ENCODE measurements at places on chromosomes 4 and X.

GRCh38 chr4:154877110-154877760 is 96.2 kb downstream of the RBM46 start:
- DNase-seq: no peak

DNA sequence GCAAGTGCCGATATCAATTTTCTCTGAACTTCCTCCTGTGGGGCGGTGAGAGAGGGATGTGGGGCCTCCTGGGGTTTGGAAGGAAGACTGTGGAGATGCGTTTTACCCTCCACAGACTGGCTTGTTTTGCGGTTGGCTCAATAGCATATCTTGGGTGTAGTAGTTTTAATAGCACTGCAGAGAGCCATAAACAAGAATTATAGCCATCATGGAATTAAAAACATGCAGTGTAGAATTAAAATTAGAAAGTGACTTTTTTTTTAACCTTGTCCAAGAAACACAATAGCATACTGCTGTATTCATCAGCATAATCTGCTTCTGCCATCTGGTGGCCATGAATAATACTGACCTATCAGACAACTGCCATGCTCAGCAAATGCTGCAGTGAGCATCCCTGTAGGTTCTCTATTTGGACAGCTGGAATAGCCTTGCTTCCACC is 47.3 kb upstream of the SCML1 start:
- peak; percentile 49 for DNase-seq

DNA sequence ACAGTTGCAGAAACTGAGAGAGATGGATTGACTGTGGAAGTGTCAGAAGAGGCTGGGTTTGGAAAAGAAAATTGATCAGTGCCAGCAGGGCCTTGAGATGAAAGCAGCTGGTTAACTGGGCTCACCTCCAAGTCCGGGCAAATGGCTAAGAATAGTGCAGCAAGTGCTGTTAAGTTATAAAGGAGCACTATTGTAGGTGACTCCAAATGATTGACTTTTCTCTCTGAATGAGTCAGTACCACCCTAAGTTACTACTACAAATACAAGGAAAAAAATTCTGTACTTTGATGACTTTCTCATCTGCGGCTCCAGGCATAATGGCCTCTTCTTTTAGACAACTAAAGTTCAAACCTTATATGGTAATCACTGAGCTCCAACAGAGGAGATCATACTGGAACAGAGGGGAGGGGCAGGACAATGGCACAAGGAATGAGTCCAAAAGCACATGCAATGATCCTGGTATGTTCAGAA is 733.4 kb upstream of the INTU start:
- no peak for DNase-seq

DNA sequence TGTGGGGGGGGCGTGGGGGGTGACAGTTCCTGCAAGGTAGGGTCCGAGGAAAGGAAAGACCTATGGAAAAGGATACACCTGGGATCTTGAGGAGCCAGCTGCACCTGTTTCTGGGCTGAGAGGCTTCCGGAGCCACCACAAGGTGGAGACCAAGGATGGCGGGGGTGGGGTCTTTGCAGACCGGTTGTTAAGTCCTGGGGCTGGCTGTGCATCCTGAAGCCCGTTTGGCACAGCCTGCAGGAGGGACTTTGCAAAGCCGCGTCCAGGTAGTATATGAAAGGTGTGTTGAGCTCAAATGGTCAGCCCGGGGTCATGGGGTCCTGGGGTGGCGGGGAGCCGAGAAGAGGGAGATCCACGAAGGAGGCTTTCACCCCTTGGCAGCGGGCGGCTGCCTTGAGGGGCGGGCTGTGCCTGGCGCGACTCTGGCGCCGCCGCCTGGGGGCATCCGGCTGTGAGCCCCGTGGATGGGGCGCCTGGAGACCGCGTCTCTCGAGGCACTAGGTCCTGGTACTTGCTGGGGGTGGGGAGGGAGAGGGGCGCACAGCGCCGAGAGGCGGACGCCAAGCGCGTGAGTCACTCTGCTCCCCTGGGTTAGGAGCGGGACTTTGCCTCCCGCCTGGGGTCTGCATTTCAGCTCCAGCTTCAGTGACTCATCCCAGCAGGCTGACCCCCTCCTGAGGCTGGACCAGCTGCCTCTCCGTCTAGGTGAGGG is 58.2 kb upstream of the DYNLT3 start:
- no peak for DNase-seq

DNA sequence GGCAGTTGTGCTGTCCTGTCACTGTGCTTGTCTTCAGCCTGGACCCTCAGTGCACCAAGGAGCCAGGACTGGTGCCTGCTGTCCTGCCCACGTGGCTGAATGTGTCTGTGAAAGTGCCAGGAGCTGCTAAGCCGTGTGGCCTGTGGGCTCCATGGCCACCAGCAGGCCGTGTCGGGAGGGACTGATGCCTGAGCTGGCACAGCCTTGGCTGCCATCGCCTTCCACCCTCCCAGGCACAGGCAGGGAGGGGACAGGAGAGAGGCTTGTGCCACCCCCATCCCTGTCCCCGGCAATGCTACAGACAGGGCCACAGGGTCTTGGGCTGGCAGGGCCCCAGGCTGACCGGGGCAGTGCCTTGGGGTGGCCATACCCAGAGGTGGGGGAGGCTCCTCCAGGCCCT is 24.8 kb downstream of the DOK7 start:
- no peak for DNase-seq

DNA sequence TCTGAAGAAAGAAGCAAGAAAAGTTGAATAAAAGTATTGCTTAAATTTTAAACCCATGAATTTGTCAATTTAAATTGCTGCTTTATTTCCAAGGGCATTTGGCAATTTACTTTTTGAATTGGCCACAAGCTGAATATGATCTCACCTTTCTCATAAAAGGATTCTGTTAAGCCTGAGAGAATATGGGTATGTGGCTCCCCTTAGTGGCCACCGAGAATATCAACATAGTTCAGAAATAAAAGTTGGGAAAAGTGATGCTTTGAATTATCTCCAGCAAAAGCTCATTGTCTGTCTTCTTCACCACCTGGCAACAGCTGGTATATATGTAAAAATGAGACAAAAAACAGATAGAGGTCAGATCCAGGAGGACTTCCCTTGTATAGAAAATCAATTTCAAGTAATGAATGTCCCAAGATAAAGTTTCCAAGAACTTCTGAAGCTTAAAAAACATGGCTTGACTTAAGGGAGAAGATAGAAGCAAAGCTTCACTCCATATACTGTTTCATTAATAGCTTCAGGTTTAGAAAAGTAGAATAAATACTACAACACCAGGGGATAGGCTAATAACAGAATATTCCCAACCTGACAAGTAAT is 290.7 kb upstream of the FAM241A start:
- no peak for DNase-seq

DNA sequence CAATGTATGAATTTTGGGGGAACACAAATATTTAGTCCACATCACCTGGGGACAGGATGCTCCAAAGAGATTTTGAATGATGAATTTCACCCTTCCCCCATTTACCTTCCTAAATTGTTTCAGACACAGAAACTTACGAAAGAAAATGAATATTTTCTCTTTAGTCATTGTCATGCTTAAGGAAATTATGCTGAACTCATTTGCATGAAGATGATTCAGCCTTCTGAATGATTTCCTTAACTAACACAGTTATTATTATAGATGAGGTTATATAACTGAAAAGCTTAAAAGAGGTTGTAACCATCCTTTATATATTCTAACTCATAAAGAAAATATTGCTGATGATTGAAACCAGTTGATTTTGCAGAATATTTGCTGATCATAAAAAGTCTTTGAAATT is 61.1 kb downstream of the KCNIP4 start:
- no peak for DNase-seq

DNA sequence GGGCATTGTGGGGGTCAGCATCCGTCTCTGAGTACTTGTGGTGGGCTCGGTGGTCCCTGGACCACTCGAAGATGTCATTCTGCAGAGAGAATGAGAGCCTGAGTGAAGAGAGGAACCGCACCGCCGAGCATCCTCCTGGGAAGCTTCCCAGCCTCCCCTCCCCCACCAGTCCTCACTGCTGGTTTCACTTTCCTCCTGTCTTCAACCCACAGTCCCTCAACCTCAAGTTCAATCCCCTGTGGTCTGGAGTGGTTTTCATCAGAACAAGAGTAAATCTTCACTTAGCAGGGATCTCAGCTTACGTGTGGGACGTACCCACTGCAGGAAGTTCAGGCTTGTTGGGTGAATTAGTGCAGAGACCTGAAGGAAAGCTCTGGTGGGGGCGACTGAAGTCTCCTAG is 117.8 kb downstream of the SCD5 start:
- DNase-seq: no peak

GRCh38 chrX:49960061-49960460 is 37.7 kb downstream of the CLCN5 start:
- no peak for DNase-seq

DNA sequence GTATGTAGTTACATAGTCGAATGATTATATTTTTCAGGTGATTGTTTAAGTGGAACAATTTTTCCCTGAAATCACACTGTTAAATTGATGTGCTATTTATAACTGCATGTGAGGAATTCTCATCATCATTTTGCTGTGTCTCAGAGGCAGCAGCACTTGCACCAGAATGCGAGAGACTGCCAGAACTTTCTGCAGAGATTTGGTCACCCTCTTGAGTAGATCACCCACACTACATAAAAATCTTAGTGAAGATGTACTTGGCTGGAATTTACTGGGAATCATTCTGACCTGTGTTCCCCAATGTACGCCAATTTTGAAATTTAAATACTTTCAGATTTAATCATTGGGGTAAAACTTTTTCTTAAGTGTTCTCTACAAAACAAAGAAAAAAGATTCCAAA is 5.4 kb downstream of the UGT2B4 start:
- DNase-seq: no peak

GRCh38 chr4:153789741-153790499 is 1.0 kb upstream of the SFRP2 start:
- no peak for DNase-seq

GRCh38 chr4:142128529-142128928 is 492.1 kb downstream of the IL15 start:
- DNase-seq: no peak

DNA sequence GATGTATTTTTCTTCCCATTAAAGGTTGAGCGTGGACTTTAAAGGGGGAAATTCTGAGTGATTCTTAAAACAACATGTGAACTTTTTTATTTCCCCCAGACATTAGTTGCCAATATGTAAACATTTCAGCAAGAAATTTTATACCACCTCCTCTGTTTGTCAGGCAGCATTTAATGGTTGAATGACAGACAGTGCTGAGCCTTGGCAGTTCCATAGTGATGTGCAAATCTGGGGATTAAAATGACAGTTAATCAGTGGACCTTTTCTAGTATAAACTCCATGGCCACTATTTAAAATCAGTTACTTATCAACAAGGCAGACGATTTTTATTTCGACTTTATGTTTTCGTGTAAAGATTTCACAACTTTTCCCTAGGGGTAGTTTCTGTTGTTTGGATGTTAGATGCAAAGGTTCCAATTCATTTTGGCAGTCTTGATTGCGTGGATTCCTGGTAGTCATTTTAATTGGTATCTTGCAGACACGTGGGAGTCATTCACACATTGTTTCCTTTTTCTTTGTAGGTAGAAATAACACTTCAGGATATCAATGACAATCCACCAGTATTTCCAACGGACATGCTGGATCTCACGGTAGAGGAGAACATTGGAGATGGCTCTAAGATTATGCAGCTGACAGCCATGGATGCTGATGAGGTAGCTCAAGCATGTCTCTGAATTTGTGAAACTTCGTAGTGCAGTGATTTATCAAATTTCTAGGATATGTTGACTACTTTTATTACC is 83.7 kb downstream of the FAT4 start:
- no peak for DNase-seq

GRCh38 chrX:153667956-153668396 is 5.6 kb downstream of the PNCK start:
- peak; percentile 72 for DNase-seq

- DNase-seq: no peak
These were observed 130.7 kb upstream of the CTSO start for GRCh38 chr4:156084373-156084772.

DNA sequence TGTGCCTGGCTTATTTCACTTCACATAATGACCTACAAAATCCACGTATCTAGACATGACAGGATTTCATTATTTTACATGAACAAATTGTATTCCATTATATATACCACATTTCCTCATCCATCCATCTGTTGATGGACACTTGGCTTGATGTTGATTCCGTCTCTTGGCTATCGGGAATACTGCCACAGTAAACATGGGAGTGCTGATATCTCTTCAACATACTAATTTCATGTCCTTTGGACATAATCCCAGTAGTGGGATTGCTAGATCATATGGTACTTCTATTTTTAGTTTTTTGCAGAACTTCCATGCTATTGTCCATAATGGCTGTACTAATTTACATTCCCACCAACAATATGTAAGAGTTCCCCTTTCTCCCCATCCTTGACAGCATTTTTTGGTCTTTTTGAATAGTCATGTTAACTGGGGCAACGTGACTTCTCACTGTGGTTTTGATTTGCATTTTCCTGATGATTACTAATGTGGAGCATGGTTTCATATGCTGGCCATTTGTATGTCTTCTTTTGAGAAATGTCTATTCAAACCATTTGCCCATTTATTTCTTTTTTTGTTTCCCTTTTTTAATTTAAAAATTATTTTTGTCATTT is 68.9 kb downstream of the HTRA3 start:
- DNase-seq: no peak

GRCh38 chr4:176313596-176314336 is 6.0 kb upstream of the SPCS3 start:
- DNase-seq: no peak

DNA sequence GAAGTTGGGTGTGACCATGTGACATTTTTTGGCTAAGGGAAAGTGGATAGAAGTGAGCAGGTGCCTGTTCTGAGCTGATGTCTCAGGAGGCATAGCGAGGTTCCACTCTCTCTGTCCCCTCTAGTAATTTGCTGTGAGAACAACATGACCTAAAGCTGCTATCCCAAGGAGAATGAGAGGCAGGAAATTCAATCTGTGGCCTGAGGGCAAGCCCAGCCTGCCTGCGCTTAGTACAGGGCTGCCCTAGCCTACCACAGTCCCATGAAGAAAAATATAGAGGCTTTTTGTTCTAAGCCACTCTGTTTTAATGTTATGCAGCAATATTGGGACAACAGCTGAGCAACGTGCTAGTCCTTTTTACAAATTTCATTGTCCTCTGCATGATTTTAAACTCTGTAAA is 193.1 kb downstream of the LDB2 start:
- no peak for DNase-seq
